ENCODE measurements at places on chromosomes 13 and 19. TPM values are rescaled to one million over a fixed set of nuclear protein-coding genes. Genes with fewer than 3 reads are reported as not detected.

The KLK10 gene
- total RNA-seq: not detected

The NXNL1 gene
- total RNA-seq: not detected

The PSG5 gene
- total RNA-seq: not detected

The ZNF43 gene
- 10.6 TPM for total RNA-seq

The ANGPTL8 gene
- total RNA-seq: not detected

The LGALS7B gene
- total RNA-seq: not detected

The CASP14 gene
- not detected for total RNA-seq

The DMKN gene
- 9.3 TPM for total RNA-seq

The IZUMO2 gene
- not detected for total RNA-seq

The ZNF587 gene
- total RNA-seq: 36.4 TPM
